ENCODE measurements at places on chromosomes 4 and X.
A peak's percentile ranks its signal among the peaks of the same experiment; 100 is the strongest.

- DNase-seq: no peak
These were observed 14.2 kb downstream of the DHX15 start for GRCh38 chr4:24570172-24570571.

DNA sequence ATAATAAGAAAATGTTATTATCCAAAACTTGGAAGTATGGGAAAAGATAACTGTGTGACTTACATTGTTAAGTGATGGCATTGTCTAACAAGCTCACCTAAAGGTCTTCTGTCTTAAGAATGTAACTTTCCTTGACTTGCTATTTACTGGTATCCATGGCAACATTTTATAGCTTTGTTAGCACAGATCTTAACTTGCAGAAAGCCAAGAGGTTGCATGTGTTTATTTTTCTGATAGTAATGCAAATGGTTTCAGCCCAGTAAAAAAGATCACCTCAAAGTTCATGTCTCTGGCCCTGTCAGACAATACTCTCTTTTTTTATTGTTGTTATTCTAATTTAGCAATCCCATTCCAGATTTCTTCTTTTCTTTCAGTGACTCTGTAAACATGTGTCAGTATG, 425.3 kb downstream of the SPRY1 start:
- no peak for DNase-seq

- DNase-seq: no peak
These were observed 2.2 kb upstream of the FAM114A1 start for GRCh38 chr4:38865445-38865844.

DNA sequence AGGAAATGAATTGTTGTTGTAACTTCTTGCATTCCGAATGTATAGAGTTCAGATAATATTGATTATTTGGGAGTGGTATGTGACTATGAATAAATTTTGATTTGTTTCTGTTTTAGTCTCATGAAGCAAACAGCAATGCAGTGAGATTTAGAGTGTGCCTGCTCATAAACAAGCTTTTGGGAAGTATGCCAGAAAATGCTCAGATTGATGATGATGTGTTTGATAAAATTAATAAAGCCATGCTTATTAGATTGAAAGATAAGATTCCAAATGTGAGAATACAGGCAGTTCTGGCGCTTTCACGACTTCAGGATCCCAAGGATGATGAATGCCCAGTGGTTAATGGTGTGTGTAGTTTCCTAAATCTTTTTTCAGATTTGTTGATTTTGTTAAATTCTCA, 2.0 kb downstream of the NCAPG start:
- no peak for DNase-seq

DNA sequence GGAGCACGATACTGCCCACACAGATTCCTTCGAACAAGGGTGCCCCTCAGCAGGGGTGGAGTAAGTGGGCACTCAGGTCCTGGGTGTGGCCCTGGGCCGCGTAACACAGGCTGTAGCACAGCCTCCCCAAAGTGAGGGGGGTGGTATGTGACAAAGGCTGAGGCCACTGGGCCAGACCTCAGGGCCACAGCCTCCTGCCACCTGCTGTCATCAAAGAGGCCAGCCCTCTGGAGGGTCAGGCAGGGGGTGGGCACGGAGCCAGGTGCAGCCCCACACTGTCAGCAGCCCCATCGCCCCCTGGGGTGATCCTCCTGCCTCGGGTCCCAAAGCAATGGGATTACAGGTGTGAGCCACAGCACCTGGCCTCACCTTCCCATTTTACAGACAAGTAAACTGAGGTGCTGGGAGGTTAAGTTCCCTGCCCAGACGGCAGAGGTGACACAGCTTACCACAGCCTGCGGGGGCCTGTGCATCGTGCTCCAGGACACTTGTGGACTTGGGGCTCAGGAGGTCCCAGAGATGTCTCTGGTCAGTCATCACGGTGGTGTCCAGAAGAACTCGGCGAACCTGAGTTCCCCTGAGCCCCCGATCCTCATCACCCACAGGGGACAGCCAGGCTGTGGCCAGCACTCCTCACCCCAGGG, 27.5 kb upstream of the MXD4 start:
- no peak for DNase-seq

- DNase-seq: peak; percentile 34
These were observed 959 bp upstream of the REST start for GRCh38 chr4:56906489-56907393.

GRCh38 chr4:27721193-27721592, 860.6 kb downstream of the STIM2 start:
- no peak for DNase-seq

- no peak for DNase-seq
These were observed 229.6 kb upstream of the DIAPH2 start for GRCh38 chrX:96455078-96455477.

GRCh38 chr4:76977736-76978350, 28.3 kb downstream of the SEPTIN11 start:
- DNase-seq: no peak

GRCh38 chr4:156941940-156942548, 29.6 kb downstream of the PDGFC start:
- no peak for DNase-seq

DNA sequence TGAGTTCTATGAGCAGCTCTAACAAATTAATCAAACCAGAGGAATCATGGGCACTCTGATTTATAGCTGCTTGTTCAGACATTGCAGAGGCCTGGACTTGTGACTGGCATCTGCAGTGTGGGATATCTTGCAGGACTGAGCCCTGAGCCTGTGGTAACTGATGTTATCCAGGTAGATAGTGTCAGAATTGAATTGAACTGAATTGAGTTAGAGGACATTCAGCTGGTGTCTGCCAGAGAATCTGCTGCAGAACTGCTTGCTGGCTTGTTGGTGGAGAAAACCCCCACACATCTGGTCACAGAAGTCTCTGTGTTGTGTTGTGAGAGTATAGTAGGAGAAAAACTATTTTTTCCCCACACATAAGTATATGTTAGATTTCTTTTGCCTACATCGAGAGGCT, 42.2 kb downstream of the SMIM20 start:
- DNase-seq: no peak

- DNase-seq: no peak
These were observed 91.5 kb downstream of the ATRX start for GRCh38 chrX:77694491-77694890.

DNA sequence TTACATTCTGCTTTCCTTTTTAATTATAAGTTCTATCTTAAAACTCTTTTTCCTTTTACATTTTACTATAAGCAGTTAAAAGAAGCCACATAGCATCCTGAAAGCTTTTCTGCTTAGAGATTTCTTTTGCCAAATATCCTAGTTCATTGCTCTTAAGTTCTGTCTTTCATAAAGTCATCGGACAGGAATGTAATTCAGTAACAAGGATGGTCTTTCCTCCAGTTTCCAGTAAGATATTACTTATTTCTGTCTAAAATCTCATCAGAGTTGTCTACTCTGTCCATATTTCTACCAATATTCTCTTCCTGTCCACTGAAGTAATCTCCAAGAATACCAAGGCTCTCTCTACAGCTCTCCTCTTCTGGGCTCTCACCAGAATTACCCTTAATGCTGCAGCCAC, 37.5 kb upstream of the ADH1C start:
- DNase-seq: no peak

GRCh38 chrX:118207831-118208453, 91.3 kb upstream of the KLHL13 start:
- no peak for DNase-seq

GRCh38 chrX:13938051-13938828, 91.5 kb downstream of the GEMIN8 start:
- DNase-seq: peak; percentile 5

- DNase-seq: no peak
These were observed 36.2 kb upstream of the PROM1 start for GRCh38 chr4:16119981-16120380.

GRCh38 chr4:10253765-10254164, 137.2 kb upstream of the WDR1 start:
- DNase-seq: no peak

DNA sequence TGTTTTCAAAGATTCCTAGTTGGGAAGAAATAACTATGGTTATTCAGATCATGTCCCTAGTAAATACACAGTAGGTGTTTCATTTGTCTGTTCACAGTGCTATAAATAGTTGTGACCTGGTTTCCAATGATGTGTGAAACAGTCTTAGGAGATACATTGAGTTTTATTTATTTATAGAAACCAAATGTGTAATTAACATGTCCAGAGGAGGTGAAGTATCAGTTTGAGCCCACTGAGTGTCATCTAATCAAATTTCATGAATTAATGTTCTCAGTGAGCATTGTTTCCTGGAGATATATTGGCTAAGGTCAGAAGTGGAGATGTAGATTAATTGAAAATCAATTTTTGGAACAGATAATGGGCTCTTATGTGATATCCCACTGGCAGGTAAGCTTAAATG, 996.3 kb downstream of the FSTL5 start:
- no peak for DNase-seq

GRCh38 chr4:41111791-41112190, 102.6 kb downstream of the APBB2 start:
- DNase-seq: no peak

- DNase-seq: no peak
These were observed 6.8 kb upstream of the G3BP2 start for GRCh38 chr4:75679876-75680575.

GRCh38 chr4:30744957-30745640, 24.9 kb downstream of the PCDH7 start:
- no peak for DNase-seq

- peak; percentile 66 for DNase-seq
These were observed 1.2 kb downstream of the MSN start for GRCh38 chrX:65668377-65669310.

GRCh38 chr4:68589790-68590189, 13.7 kb upstream of the UGT2B17 start:
- no peak for DNase-seq

DNA sequence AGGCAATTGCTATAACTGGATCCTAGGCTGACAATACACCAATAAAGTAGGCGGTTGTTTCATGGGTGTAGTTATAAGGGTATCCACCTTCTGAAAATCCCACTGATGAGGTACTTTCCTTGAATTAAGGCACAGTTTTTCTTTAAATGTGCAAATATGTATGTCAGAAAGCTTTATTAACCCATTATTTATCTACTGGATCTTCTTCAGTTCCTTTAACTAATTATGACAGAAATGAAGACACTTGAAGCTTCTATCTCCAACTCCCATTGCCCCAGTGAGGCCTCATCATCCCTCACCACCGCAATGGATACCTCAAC, 159.6 kb upstream of the KLF3 start:
- DNase-seq: no peak

GRCh38 chr4:112916868-112917267, 132.6 kb upstream of the ANK2 start:
- no peak for DNase-seq

- DNase-seq: no peak
These were observed 279.2 kb upstream of the FGF16 start for GRCh38 chrX:77167993-77168392.

DNA sequence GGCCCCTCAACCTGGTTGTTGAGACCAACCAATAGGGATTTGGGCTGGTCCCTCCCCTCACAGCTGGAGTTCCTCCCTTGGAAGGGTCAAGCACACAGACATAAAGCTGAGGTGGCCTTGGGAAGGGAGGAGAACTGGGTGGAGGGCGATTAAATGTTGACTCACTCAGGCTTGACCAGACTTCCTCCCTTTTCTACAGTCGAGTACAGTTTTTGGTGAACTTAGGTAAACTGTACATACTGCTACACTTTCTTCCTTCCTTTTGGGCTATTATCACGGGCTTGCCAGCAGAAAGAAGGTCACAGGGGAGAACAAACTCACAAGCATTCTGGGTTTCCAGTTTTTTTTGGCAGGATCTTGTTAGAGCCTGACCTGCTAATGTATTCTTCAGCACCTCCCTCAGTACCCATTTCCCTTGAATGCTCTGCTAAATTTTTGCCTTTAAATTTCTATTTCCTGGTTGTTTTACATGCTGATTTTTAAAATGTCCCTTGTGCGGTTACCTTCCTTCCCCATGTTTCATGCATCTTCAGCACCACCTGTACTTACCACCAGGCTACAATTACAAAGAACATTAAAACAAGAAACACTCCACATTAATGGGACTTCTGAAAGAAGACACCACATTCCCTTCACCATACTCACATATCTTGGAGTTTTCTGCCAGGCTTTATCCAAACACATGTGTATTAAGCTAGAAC, 135.2 kb upstream of the RASGEF1B start:
- DNase-seq: no peak

DNA sequence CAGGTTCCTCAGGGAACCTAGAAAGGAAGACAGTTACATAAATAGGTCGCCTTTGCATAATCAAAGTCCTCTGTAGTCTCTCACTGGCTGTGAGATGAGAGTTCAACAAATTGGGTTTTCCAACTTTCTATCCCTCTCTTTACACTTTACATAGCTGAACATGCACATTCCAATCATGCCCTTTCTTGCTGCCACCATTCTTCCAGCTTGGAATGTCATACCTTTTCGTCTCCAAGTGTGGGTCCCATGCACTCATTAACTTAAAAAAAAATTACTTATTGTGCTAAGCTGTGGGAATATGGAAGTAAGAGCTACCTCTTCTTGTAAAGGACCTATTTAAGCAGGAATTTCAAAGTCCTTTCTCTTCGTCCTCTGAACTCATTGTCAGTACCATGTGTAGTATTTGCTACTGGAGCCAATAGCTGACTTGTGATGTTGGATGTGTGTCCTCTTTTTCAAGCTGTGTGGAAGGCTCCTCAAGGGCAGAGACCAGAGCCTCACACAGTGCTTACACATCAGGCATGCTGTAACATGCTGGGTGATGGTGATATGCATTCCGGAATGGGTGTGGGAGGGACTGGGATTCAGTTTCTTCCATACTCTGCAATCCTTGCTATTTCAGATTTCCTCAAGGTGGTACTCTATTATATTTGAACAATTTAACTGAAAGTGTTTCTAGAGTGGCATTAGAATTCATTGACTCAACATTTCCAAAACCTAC, 7.1 kb downstream of the ENOPH1 start:
- DNase-seq: no peak

Measured in activated CD4-positive, alpha-beta T cell treated with anti-CD3 and anti-CD28 coated beads for 48 hours (primary cell).